ENCODE measurements at places on chromosomes 11 and 22.

DNA sequence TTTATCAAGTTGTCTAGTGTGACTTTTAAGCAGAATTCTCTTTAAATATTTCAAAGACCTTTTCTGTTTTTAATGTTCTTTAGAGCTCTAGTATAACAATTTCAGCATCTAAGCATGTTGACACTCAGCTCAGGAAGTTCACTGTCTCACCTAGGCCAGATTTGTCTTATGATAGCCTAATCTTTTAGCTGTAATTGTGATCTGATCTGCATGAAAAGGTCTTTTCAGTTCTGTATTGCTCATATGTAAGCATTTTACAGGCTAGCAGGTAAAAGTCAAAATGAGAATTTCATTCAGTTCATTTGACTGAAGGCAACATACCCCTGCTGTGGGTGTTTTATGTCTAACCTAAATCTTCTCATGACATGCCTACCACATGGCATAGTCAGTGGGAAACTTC is 46.7 kb upstream of the SLC37A2 start:
- no peak for DNase-seq

DNA sequence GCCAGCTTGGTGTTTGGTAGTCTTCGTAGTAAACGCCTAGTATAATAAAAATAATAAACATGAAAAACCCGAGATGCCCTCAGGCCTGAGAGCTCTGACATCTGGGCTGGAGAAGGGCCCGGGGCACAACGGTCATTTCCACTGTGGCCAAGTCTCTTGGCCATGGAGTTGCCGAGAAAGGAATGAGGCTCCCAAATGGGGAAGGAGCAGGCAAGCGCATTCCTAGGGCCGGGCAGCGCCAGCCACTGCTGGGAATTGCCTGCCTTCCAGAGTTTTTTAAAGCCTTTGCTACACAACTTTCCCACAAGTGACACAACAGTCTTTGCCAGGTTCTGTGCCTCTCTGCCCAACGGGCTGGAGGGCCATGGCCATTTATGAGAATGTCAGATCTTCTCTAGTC is 103.4 kb downstream of the NAV2 start:
- DNase-seq = no peak

GRCh38 chr11:17927041-17927440 is 85.8 kb downstream of the SERGEF start:
- no peak for DNase-seq

DNA sequence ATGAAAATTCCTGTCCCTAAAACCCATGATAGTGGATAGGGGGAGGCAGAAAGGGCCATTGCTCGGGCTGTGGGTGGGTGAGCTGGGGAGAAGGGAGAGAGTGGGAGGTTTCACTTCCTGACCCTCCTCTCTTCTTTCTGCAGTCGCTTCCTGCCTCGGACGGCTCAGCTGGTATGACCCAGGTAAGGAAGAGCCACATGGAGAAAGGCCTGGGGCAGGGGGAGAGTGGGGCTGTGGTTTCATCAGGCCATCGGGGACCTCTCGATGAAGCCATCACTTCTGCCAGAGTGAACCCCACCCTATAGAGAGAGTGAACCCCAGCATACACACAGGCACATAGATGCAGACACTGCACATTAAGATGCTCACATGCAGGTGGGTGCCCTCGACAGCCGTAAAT is 12.6 kb downstream of the CD5 start:
- no peak for DNase-seq

- no peak for DNase-seq
These were observed 9.5 kb upstream of the DGKZ start for GRCh38 chr11:46337626-46338345.

Data from hepatocyte (in vitro differentiated cells).